Left renal pelvis (tissue), 4 donors: ENCODE measurements at places on chromosomes 6 and 20. TPM values are rescaled to one million over a fixed set of nuclear protein-coding genes. Genes with fewer than 3 reads are reported as not detected.

DNA sequence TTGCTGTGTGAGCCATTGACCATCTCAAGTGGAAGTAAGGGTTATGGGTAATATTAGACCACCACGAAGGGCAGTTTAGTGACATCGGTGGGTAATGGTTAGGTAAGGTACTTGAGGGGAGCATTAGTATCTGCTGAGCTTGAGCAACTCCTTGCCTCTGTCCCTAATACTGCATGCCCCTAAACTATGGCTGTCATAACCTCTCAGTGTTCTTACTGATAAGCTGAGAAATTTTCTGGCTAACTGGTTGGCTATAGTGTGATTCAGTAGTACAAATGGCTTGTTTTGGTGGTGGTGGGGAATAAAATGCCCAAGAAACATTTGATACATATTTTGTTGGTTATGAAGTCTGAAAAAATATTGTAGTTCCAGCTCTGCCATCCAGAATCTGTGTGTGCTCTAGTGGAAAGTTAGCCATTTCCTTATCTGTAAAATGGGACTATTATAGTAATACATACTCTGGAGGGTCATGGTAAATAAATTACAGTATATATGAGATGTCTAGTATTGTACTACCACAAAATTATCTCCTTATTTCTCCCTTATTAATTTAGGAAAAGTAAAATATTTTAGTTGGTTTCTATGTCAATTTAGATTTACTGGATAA lies 113.1 kb downstream of the NCOA3 start:
- no peak for DNase-seq

DNA sequence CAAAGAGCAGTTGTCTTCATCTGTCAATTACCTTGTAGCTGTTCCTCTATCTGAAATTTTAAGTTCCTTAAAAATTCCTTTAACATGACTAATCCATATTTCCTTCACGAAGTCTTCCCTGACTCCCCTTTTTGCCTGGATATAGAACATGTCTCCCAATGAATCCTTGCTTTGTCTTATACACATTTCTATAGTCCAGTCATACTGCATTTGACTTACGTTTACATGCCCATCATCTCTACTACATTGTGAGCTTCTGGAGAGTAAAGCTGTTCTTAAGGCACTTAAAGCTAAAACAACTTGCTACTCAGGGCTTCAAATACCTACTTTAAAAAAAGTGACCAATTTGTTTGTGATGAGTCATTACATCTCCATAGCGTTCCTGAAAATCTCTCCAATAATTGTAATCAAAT lies 4.9 kb downstream of the REV3L start:
- DNase-seq = no peak

DNA sequence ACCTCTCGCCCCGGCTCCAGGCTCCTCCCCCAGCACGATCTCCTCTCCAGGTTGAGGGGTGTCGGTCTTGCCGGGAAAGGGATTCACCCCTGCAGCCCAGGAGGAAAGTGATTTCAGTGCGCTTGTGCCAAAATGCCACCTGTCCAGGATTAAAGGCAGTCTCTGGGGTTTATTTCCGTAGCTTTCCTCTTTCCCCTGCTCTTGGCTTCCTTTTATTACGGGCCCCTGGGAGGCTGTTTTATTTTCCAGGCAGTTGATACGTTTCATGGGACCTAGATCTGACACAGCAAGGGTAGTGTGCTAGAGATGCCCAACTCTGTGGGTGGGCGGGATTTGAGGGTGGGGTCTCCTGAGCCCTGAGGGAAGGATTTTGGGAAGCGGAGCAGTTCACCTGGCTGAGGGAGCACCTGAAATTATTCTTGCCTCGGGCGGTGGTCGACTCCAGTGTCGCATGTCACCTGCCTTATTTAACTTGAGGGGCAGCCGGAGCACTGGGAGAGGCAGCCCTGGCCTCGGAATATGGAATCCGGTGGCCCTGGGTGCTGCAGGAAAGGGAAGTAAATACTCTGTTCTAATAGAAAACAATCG lies 9.5 kb upstream of the NKX2-2 start:
- DNase-seq = no peak

GRCh38 chr20:6299456-6299855 lies 176.6 kb upstream of the FERMT1 start:
- DNase-seq = no peak

GRCh38 chr6:153043719-153044118 lies 41.2 kb upstream of the MTRF1L start:
- DNase-seq = no peak

- DNase-seq = no peak
Measured at GRCh38 chr20:41395667-41396664, 29.3 kb upstream of the EMILIN3 start.

DNA sequence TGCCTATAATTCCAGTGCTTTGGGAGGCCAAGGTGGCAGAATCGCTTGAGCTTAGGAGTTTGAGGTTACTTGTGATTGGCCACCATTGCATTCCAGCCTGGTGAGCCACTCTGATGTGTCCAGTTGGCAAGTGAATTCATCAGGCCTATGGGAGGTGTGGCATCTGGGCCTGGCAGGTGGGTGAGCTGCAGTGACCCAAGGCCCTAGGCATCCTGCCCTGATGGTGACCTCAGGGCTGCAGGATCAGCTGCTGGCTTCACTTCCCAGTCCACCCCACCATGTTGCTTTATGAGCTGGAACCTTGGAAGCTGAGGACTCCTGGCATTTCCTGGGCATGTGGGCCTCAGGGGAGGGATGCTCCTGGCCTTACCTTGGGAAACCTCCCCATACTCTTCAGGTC lies 20.5 kb downstream of the RSPH9 start:
- no peak for DNase-seq

DNA sequence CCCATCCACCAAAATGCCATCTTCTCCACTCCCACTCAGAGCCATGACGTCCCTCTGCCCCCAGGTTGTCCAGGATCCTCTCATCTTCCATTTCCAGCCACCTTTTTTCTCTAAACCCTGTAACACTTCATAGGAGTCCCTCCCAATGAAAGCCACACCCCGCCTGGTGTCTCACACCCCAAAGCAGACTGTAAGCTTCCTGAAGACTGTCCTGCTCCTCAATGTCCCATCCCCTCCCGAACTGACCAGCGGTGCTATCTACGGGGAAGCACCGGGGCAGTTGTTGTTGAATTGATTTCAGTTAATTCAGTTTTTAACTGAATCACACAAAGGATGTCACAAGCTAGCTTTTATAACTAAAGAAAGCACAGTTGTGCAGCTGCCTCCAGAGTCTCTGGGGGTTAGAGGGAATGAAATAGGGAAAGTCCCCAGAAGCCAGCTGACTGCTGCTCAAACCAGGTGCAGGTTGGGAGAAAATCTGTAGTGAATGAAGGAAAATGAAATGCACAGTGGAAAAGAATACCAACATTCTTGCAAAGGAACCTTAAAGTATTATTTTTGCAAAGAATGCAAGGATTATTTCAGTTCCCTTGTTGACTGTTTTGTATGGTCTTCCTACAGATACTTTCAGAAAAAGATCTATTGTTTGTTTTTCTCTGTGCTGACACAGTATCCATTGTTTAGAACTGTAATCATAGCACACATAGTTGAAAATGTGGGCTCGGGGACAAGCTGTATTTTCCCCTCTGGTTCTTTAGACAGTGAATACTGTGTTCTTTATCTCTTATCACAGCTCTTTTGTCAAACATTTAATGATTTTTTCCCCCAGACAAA lies 222.6 kb upstream of the QKI start:
- DNase-seq = no peak

DNA sequence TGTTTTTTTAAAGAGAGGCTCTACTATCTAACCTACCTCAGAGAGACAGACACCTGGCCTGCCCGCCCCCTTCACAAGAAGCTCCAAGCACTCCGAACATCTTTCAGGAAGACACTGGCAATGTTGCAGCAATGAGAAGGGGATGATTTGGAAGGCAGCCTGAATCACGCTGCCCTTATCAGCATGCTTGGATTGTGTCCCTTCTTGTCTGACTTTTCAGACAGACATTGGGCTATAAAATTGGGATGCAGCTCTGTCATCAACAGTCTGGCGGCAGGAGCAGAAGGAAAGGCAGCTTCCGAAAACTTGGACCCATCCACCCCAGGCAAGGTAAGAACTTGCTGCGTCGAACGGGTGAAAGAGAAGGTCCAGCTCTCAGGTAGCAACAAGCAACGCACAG lies 56.0 kb downstream of the CDK5RAP1 start:
- no peak for DNase-seq

- DNase-seq = no peak
Measured at GRCh38 chr6:128508588-128509296, 11.7 kb downstream of the PTPRK start.

DNA sequence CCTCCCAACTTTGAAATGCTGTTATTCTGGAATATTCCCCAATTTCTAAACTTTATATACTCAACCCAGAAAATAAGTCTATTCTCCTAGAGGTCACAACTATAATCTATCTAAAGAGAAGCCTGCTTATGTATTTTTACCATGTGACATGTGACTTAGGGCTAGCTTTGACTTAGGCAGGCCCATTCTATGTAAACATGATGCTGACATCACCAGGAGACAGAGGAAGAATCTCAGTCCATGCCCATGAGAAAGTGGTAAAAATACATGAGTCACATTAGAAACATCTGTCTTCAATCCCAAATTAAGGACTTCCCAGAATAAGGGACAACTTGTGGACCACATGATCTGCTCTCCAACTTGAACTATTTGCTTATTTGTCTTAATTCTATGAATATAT lies 113.6 kb upstream of the ID4 start:
- no peak for DNase-seq

- DNase-seq = no peak
Measured at GRCh38 chr6:47138046-47138445, 95.9 kb upstream of the ADGRF1 start.

- DNase-seq = no peak
Measured at GRCh38 chr6:54291738-54292137, 16.5 kb upstream of the TINAG start.

GRCh38 chr6:52361414-52361944 lies 472 bp upstream of the PAQR8 start:
- DNase-seq = no peak

GRCh38 chr6:134541001-134541400 lies 223.1 kb upstream of the SGK1 start:
- no peak for DNase-seq

- no peak for DNase-seq
Measured at GRCh38 chr6:149903938-149904611, 6.2 kb upstream of the RAET1E start.

DNA sequence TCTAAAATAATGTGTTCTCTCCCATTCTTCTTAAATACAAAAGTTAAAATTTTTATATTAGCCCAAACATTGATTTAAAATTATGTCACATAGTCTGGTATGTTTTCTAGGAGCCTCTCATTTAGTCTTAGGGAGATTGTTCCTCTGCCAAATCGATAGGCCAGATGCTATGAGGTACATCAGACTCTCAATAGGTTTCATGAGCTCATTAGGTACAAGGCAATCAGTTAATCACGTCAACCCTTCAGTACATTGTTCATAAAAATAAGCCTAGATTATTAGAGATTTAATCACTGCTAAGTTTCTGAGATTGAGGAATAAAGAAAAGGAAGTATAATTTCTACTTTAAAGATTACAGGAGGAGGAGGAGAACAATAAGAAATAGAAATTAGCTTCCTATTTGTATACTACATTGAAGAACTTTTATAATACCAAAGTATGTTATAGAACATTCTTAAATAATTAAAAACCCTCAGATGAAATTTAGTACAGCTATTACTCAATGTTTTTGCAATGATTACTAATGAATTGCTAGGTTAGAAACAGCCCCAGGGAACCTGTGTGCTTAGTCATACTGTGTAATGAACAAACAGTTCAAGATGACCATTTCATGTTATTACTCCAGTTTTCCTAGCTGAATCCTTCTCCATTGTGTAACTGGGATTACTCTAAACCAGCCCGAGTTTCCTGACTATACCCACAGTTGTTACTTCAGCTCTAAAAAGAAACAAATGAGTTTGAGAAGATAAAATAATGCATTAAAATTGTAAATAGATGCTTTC lies 117.0 kb downstream of the BMP5 start:
- no peak for DNase-seq

DNA sequence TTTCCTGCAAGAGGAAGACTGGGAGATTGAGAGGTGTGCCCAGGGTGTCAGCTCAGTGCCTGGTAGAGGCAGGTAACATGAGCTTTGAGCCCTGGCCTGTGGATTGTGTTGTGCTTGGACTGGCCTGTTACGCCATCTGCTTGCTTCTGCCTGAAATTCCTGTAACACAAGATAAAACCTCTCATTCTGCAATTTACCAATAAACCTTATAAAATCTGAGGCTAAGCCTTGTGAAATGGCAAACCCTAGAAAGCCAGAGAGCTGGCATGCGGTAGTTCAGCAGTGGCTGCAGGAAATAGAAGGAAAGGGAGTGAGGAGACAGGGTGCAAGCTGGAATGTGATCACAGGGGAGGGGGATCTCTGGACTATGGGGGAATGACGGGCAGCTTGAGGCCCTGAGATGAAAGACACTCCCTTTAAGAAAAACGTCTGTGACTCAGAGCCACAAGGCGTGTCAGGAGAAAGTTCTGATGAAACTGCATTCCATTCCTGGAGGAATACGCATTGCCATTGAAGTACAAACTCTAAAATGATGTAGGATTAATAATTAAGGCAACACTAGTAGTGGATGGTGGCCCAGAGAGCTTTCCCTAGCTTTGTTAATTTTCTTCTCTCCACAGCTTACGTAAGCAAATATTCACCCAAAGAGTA lies 26.3 kb upstream of the TFAP2A start:
- no peak for DNase-seq

DNA sequence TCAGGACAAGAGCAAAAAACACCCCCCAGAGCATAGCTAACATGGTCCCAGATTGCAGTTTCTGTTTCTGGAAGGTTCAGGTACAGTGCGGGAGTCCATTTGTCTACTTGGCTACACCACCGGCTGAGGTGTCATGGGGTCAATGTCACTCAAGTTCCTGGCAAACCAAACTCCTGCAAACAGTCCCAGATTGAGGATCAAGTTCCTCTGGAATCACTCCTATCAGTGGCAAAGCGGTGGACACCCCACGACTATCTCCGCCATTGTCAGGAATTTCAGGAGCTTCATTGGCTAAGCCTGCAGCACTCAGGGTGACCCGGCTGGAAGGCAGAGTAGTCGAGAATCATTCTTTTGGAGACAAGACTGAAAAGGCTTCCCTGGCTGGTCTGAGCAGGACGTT lies 41.8 kb downstream of the SLC22A1 start:
- no peak for DNase-seq

GRCh38 chr6:168609026-168609685 lies 168.2 kb downstream of the SMOC2 start:
- no peak for DNase-seq

PTCRA gene
- not detected for polyA plus RNA-seq

CD83 gene
- polyA plus RNA-seq = 10.0 TPM

COL10A1 gene
- polyA plus RNA-seq = 0.34 TPM

HLA-DPB1 gene
- 17.1 TPM for polyA plus RNA-seq

CFB gene
- 4.6 TPM for polyA plus RNA-seq

ZNF341 gene
- 3.1 TPM for polyA plus RNA-seq

MACROD2 gene
- 7.0 TPM for polyA plus RNA-seq

TCF15 gene
- polyA plus RNA-seq = 1.4 TPM

ULBP1 gene
- 0.95 TPM for polyA plus RNA-seq

OR12D3 gene
- not detected for polyA plus RNA-seq

TREML1 gene
- 1.1 TPM for polyA plus RNA-seq

EEF1A2 gene
- polyA plus RNA-seq = 0.97 TPM

RHAG gene
- 5.6 TPM for polyA plus RNA-seq

NMBR gene
- 0.32 TPM for polyA plus RNA-seq

TMEM170B gene
- 10.7 TPM for polyA plus RNA-seq

TRIM10 gene
- 0.45 TPM for polyA plus RNA-seq
